ENCODE measurements at places on chromosomes 1 and 21.

- no peak for DNase-seq
These were observed 104.0 kb upstream of the BMP8A start for GRCh38 chr1:39387452-39387851.

DNA sequence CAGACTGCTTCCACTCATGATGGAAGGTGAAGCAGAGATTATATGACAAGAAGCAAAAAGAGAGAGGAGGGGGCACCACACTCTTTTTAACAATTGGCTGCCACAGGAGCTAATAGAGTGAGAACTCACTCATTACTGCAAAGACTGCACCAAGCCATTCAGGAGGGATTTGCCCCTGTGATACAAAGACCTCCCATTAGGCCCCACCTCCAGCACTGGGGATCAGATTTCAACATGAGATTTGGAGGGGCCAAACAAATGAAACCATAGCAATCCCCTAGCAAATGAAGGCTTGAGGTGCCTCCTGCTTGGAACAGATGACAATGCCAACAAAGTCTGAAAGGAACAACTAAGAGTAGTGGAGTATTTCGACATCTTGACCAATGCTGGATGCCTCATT lies 122.5 kb upstream of the COA6 start:
- no peak for DNase-seq

DNA sequence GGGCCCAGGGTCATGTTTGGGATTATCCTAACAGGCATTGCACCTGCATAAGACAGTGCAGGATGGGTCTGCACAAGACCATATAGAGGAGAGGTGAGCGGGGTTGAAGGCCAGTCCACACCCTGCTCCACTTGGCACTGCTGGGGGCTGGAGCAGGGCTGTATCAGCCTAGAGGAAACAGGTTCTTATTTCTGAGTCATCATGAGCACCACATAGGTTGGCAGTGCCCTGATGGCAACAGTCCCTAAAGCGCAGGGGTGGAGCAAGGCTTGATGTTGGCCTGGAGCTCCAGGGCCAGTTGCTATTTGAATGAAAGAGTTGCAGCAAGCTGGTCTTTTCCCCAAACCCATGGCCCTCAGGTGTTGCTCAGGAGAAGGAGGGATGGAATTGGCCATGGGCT lies 29.8 kb upstream of the BMP8B start:
- no peak for DNase-seq

- peak; percentile 7 for DNase-seq
These were observed 642 bp upstream of the ST3GAL3 start for GRCh38 chr1:43706598-43707189.

Data from activated CD4-positive, alpha-beta T cell treated with anti-CD3 and anti-CD28 coated beads for 4 hours (primary cell).